DMS79 treated with DMSO at 0.1 percent for 48 hours (cell line): ENCODE measurements at places on chromosomes 3 and 15.
A peak's percentile ranks its signal among the peaks of the same experiment; 100 is the strongest.

- no peak for DNase-seq
These were observed 121.3 kb upstream of the WNT7A start for GRCh38 chr3:14001136-14001535.

DNA sequence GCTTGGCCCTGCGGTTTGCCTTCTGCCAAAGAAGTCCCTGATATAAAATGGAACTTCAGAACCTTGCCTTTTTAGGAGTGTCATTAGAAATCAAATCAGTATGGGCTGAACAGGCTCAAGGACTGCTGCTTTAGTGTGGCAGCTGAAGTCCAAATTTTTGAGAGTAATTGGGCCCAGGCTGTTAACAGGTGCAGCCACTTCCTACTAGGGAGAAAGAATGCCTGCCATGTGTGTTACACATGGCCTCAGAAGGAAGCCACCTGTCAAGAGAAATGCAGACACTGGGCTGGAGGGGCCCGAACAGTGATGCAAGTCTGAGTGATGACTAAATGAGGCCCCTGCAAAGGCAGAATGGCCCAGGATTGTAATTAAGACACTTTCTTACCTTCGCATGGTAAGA, 786.7 kb upstream of the CFAP20DC start:
- DNase-seq, result no peak

DNA sequence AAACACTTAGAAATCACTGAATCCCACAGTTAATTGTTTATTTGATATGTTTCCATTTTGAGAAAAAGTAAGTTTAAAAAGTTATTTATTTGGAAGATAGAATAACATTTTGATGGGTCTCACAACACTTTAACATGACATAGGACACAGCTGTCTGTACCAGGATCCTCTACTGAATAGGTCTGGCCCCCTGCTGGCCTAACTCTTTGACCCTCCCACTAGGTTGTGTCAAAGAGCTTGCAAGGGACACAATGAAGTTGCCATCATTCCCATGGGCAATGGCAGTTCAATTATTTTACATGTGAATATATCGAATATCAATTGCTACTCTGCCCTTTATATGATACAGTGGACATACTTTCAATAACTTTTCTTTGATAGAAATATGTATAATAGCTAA, 138.9 kb downstream of the EPHA3 start:
- DNase-seq, result no peak

DNA sequence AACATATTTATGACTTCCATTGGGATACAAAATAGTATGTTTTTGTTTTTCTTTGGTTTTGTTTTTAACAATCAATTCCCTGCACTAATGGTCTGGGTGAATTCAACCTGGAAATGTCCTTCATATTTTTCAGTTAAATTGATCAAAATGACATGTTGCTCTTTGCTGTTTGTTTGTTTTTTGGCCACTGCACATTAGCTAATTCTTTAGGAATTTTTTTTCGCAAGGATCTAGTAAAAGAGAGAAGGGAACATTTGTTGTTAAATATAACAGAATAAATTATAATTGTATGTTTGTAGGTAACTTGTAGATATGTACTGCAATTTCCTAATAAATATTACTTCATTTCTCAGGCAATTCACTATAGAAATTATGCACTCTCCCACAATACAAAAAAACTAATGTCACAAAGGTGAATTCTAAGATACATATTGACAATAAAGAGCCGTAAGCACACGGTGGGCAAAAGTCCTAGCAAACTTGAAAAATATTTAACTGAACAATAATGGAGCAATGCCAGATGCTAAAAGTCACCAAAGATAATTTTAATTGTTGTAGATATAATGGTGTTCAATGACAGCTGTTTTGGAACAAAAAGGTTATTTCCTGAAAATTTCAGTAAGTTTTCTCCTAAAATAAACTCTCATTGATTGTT, 21.4 kb upstream of the PPARG start:
- DNase-seq, result no peak

GRCh38 chr15:41821831-41822230, 6.1 kb upstream of the JMJD7 start:
- DNase-seq, result no peak

- DNase-seq, result no peak
These were observed 87.6 kb upstream of the LRIG1 start for GRCh38 chr3:66588340-66588847.

GRCh38 chr15:81117136-81117535, 16.9 kb upstream of the CFAP161 start:
- DNase-seq, result no peak

GRCh38 chr3:128278761-128279600, 125.7 kb downstream of the EEFSEC start:
- DNase-seq, result no peak

GRCh38 chr3:142853270-142854168, 35.4 kb downstream of the PCOLCE2 start:
- DNase-seq, result no peak

- DNase-seq, result peak; percentile 54
These were observed 5.7 kb upstream of the CHRNA3 start for GRCh38 chr15:78626381-78626995.

- DNase-seq, result no peak
These were observed 4.1 kb upstream of the HDAC11 start for GRCh38 chr3:13475871-13476590.

GRCh38 chr15:42623951-42624350, 48.5 kb downstream of the STARD9 start:
- DNase-seq, result no peak

- no peak for DNase-seq
These were observed 9.6 kb upstream of the CFAP44 start for GRCh38 chr3:113450911-113451310.

- no peak for DNase-seq
These were observed 8.0 kb downstream of the MBNL1 start for GRCh38 chr3:152276681-152277080.

- DNase-seq, result no peak
These were observed 28.3 kb upstream of the GPD1L start for GRCh38 chr3:32078085-32078634.

GRCh38 chr15:81088470-81089013, 45.5 kb upstream of the CFAP161 start:
- DNase-seq, result no peak

- peak; percentile 1 for DNase-seq
These were observed 705 bp downstream of the NIPA2 start for GRCh38 chr15:22839046-22839695.

- no peak for DNase-seq
These were observed 79.1 kb downstream of the TOP2B start for GRCh38 chr3:25585361-25586166.

- no peak for DNase-seq
These were observed 269.2 kb upstream of the CNTN3 start for GRCh38 chr3:74883690-74884089.

GRCh38 chr15:77350792-77351191, 69.1 kb downstream of the PEAK1 start:
- no peak for DNase-seq

- no peak for DNase-seq
These were observed 107.1 kb downstream of the TMCO5A start for GRCh38 chr15:38041576-38041975.

DNA sequence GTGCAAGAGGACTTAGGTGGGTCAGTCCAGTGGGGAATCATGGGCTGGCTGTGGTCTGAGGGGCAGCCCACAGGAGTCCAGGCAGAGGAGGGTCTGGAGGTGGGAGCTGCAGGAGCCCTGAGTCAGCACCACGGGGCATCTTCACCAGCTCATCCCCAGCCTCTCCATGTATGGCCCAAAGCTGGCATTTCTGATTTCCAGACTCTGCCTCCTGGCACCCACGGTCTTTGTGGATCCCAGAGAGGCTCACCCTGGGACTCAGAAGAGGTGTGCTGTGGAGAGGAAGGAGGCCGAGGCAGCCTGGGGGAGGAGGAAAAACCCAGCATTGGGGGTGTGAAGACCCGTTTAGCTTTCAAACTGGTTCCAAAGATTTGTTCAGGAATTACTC, 64.5 kb upstream of the KLF13 start:
- DNase-seq, result no peak

DNA sequence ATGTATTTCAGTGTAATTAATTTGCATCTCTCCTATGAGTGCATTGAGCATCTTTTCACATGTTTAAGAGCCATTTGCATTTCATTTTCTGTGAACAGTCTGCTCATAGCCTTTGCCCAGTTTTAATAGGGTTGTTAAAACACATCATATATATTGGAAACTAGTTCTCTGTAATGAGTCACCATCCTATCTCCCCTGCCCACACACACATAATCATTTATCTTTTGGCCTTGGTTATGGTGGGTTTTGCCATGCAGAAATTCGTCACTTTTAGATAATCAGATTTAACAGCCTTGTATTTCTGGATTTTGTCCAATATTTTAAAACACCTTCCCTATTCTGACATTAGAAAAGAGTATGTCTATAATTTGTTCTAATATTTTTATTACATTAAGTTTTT, 11.9 kb upstream of the CHRM5 start:
- no peak for DNase-seq

GRCh38 chr3:58688574-58688973, 22.0 kb upstream of the FAM3D start:
- DNase-seq, result no peak

DNA sequence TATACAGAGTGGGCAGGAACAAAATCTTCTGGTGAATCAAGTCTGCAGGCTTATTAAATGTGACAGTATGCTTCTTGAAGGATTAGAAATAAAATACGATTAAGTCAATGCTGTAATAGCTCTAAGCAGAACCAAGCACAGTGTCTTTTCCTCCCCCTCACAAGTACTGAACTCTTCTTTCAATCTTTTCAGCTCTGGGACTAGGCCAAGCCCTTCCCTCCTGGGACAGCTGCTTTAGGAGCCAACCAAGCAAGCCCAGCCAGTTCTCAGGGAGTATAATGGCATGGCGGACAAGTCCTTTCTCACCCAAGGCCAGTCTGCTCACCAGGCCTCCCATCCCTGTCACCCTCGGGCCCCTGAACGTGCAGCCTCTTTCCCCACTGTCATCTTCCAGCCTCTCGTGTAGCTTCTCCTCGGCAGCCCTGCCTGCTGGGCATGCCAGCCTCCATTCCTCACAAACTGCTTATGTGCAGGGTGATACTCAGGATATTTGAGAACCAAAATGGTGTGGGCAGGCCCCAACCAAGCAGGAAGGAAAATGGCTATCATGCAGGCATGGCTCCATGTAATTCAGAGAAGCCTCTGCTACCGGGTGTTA, 8.4 kb upstream of the PPP1R2 start:
- DNase-seq, result peak; percentile 21

DNA sequence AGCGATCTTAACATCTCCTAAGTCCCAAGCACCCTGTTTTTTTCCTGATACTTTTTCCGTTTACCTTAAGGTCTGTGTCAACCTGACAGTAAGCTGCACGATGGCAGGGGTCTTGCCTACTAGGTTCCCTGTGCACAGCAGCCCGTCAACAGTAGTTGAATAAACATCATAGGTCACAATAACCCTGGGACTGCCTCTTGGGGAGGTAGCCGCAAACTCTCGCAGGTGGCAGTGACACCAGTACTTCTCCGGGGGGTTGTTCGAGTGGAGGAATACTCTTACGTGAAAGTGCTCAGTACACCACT, 365 bp upstream of the PDCD6IP start:
- no peak for DNase-seq

DNA sequence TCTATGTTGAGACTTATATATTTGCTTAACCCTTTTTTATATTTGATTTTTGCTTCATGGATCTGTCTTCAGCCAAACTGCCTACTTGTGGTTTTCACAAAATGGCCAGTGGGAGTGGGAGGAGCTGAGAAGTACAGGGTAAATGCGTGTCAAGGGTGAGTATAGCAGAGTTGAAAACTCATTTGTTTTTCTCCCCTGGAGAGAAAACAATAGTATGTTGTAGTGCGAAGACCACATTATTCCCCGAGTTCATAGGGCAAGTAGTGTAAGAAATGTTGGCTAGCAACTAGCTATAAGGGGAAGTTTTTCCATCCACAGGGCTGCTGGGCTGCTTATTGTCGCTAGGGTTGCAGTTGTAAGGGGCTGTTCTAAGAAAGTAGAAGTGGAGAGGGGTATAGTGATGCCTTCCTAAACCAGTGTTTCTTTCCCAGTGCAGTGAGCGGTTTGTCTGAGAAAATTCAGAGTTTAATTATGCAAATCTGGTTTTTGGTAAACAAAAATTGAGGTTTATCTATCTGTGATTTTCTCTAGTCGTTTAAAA, 153.8 kb upstream of the AZI2 start:
- no peak for DNase-seq

- no peak for DNase-seq
These were observed 94.4 kb downstream of the ANKRD28 start for GRCh38 chr3:15703346-15703745.

- DNase-seq, result no peak
These were observed 1025.5 kb upstream of the NR2F2 start for GRCh38 chr15:95304947-95305400.

DNA sequence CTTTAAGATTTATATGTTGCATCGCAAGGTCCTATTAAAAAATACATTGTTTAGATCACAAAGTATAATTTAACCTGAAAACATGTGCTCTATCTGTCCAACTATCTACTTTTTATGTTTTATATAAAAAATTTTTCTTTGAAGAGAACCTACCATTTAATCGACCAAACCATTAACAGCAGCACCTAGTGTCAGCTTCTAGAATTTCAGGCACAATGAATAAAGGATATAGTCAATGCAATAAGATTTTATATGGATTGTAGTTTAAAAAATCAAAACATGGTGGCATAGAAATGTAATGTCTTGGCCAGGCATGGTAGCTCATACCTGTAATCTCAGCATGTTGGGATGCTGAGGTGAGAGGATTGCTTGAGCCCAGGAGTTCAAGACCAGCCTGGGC, 313.7 kb downstream of the GAP43 start:
- DNase-seq, result no peak

DNA sequence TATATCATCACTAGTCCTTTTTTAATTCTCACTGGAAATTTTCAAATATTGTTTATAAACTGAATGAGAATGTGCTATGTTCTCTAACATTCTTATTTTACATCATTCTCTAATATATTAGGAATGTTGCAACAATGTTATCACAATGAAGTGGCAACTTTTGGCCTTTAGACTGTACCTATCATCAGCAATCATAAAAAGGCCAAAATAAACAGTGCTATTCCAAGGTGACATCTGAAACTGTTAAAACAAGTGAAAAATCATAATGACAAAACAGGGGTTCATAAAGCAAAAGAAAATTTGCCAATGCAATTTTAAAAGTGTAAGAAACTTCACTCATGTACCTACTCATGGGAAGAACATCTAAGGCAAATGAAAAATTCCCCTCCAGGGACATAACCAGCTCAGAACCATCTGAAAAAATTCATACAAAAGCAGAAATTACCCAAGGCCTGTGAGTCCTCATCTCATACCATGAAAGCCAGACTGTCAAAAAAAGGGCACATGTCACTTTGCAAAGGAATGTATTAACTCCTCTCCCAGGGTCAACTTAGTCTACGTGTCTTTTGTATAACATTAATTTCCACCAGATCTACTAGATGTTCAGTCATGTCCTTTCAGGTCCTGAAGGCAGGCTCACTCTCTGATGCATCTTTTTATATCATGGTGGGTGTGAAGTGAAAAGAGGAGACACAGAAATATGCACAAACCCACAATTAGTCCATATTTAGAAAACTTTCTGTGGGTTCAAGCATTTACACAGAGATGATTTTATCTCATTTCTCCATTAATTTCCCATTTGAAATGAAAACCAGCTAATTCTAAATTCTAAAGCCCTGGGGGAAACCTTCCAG, 211.9 kb downstream of the CBLB start:
- no peak for DNase-seq
